ENCODE measurements at places on chromosomes 4 and X.

- DNase-seq, result no peak
Measured at GRCh38 chr4:179165000-179165738, 1722.9 kb upstream of the AGA start.

GRCh38 chrX:109873574-109873973 is 129.3 kb upstream of the TMEM164 start:
- DNase-seq, result no peak

GRCh38 chr4:65592089-65592488 is 78.2 kb downstream of the EPHA5 start:
- DNase-seq, result no peak

DNA sequence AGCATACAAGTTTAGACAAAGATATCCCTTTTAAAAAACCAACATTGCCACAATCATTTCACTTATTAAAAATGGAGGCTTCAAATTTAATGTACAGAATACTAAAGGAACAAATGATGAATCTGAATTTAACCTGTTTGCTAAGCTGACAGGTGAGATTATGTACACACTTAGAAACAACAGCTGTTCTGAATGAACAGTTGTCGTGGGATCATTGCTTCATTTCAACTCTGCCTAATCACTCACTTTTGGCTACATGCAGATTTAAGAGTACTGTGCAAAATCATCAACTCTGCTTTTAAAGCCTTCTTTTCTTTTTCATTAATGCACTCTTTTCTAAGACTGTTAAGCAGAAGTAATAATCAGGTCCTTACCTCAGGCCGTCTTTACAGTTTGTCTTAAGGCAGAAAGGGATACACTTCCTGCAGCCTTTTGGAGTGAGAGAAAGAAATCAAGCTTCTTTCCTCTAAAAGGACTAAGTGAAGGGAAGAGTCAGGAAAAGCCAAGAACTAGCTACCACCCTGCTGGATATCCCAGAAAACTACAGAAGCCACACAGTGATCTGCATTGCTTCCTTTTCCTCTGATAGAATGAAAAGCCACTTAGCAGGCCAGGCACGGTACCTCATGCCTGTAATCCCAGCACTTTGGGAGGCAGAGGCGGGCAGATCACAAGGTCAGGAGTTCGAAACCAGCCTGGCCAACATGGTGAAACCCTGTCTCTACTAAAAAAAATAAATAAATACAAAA is 54.7 kb upstream of the NPNT start:
- no peak for DNase-seq

DNA sequence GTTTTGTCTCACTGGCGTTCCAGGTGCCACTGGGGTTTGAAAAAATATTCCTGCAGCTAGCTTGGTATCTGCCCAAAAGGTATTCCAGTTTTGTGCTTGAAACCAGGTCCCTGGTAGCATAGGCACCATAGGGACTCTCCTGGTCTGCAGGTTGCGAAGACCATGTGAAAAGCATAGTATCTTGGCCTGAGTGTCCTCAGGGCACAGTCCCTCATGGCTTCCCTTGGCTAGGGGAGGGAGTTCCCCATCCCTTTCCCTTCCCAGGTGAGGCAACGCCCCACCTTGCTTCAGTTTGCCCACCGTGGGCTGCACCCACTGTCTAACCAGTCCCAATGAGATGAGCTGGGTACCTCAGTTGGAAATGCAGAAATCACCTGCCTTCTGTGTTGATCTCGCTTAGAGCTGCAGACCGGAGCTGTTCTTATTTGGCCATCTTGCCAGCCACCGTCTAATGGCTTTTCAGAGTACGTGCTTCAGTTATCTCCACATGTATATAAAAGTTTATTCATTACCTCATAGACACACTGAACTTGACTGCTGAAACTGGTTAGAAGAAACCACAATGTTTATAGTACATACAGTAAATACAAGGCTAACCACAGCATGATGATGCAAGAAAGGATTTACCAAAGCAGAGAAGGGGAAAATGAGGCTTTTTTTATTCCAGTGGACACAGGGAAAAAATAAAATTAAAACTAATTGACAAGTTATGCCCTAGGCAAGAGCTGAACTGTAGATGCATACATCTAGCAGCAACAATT is 10.6 kb downstream of the PBDC1 start:
- no peak for DNase-seq

GRCh38 chrX:37685381-37686359 is at the start of gene XK:
Gene XK, plus strand, starts transcription at chrX:37685791. Its CDS starts 171 bp downstream, at chrX:37685962.
- DNase-seq, result peak; percentile 13

DNA sequence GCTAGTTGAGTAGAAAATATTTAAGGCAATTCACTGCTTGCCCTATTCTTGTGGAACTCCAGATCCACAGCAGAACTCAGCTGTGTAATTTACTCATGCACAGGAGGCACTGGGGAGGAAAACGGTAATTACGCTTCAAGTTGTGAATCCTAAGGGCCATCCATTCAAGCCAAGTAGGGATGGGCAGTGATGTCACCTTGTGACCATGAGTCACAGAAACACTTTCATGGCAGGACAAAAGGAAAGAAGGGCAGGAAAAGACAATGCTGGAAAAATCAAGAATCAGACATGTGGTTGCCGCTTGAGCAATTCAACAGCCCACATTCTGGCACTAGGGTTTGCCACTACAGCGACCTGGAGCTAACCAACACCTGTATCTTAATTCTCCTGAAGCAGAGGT is 1.4 kb downstream of the PAQR3 start:
- DNase-seq, result no peak

- DNase-seq, result no peak
Measured at GRCh38 chr4:80011636-80012236, 61.3 kb downstream of the ANTXR2 start.

DNA sequence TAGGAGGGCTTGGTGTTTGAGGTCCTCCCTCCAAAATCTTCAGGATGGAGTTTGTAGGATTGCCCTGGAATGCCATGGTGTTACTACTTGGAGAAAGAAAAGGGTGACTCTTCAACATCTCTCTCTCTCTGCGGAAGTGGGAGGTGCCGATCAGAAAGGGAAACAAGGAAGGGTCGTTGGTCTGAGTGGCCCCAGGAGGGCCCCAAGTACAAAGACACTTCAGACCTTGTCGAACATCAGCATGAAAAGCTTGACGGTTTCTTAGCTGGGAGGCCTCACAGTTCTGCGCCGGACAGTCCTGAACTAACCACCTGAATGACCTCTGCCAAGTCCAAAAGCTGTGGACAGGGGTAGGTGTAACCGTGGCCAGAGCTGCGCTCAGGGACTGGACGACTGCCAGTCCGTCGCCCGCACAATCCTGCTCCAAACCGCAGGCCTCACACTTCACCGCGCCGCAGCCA is 646 bp upstream of the GSX2 start:
- DNase-seq, result no peak

- DNase-seq, result no peak
Measured at GRCh38 chr4:171714791-171715454, 98.3 kb upstream of the GALNTL6 start.

DNA sequence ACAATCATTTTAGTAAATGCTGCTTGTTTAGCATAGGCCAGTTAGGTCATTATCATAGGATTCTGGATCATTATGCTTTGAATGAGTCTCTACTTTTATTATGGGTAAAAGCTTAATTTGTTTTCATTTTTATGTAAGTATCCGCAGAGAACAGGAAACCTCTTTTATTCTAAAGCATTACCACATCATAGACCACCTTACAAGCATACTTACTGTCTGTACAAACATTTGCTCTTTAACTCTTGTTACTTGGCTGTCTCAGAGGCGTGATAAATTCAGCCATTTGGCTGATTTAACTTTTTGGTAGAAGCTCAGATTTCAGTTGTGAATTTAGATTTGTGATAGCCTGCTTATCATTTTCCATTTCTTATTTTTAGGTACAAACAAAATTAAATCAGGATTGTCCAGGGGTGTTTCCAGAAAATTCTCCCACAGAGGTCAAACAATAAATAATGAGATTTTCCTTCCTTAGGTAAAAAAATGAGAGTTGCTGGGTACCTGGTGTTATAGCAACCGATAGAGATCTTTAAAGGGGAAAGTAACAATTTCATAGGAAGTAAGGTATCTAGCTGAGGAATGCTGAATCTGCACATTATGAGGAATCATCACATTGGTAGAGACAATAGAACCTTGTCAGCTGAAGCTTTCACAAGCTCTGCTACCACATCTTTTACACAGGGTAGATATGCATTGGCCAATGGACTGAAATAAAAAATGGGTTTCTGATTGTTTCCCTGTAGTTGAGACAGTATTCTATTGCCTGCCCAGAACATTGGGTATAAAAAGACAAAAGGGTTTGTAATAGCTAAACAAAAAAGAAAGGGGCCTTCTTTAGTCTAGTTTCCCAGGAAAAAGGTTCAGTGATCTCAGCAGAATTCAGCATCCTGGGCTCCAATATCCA is 62.5 kb downstream of the NDNF start:
- no peak for DNase-seq

GRCh38 chr4:150067859-150068258 is 10.4 kb upstream of the DCLK2 start:
- no peak for DNase-seq

- no peak for DNase-seq
Measured at GRCh38 chrX:29461039-29461438, 754.3 kb upstream of the MAGEB2 start.

GRCh38 chr4:122826553-122827257 is at the start of gene FGF2:
Gene FGF2, plus strand, starts transcription at chr4:122826831. Its CDS starts 344 bp downstream, at chr4:122827175.
- no peak for DNase-seq

DNA sequence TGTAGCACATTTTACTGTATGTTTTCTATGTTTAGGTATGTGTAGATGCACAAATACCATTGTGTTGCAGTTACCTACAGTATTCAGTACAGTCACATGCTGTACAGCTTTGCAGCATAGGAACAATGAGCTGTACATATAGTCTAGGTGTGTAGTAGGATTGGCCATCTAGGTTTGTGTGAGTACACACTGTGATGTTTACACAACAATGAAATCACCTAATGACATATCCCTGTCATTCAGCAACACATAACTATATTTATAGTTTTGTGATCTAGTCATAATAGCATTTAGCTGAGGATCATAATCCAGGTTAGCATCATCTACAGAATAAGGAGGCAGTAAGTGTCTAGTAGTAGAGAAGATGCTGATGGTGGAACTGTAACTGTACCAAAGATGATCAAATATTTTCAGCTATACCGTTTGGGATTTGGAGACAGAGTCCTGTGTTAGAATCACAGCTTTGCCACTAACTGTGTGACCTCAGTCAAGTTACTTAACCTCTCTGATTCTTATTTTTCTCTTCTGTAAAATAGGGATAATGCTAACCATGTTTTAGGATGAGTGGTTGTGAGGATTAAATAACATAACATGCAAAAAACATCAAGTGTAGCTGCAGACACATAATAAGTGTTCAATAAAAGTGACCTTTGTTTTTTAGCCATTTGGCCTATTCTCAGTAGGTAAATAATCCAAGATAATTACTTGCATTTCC is 73.3 kb downstream of the LIMCH1 start:
- DNase-seq, result no peak

- DNase-seq, result no peak
Measured at GRCh38 chr4:985123-985830, 1.6 kb upstream of the IDUA start.

DNA sequence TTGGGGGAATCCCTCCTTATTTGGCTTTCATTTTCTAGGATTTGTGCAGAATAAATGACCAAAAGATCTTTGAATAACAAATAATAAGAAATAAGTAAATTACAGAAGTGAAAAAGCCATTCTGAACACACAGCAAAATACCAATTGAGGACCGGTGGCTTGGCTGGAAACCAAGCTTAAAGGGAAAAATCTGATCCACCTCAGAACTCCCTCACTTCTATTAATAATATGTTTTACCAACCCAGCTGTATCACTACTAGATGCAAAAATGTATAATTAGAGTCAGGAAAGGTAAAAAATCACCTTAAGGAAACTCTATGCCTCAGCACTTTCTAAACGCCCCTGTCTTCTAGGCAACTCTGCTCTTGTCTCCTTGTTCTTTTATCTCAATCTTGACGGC is 77.3 kb downstream of the TSPAN5 start:
- DNase-seq, result no peak

- no peak for DNase-seq
Measured at GRCh38 chrX:51803833-51804232, 60.6 kb downstream of the GSPT2 start.

GRCh38 chrX:20046864-20047263 is 56.0 kb upstream of the BCLAF3 start:
- DNase-seq, result no peak

GRCh38 chr4:174283507-174284471 is at the start of the genes CEP44 and FBXO8:
Gene CEP44, plus strand, starts transcription at chr4:174283911. Its CDS starts 15,211 bp downstream, at chr4:174299122.
Gene FBXO8, minus strand, starts transcription at chr4:174283667. Its CDS starts 20,575 bp downstream, at chr4:174263092.
- DNase-seq, result peak; percentile 83

- DNase-seq, result no peak
Measured at GRCh38 chrX:118468122-118468521, 27.5 kb upstream of the DOCK11 start.

Measured in GDM1 (cell line).